ENCODE measurements at places on chromosomes 5 and 9. TPM values are rescaled to one million over a fixed set of nuclear protein-coding genes. Genes with fewer than 3 reads are reported as not detected.

BTNL8 gene
- 0.59 TPM for total RNA-seq

GLDC gene
- 0.39 TPM for total RNA-seq

NR5A1 gene
- total RNA-seq = not detected

PFN3 gene
- not detected for total RNA-seq

BAAT gene
- total RNA-seq = 0.20 TPM

SLC45A2 gene
- 0.82 TPM for total RNA-seq

OR13C8 gene
- total RNA-seq = not detected

UNC13B gene
- 14.6 TPM for total RNA-seq

PCDHB13 gene
- total RNA-seq = 5.0 TPM

DNA sequence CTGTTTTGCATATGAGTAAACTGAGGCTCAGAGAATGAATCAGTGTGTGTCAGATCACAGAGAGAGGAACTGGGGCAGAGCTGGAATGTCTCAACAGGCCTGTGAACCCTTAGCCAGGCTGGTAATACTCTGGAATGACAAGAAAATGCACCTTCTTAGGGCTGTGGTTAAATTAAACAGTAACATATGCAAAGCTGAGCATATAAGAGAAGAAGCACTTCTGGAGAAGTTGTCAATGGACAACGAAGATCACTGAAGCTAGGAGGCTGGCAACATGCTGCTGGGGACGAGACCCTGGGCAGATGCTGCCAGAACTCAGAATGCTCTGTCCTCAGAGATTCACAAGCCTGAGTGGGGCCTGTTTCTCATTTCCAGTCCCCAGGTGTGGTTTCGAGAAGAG, 64.6 kb upstream of the EPB41L4B start:
- DNase-seq = no peak

GRCh38 chr5:54062958-54063357, 247.4 kb downstream of the ARL15 start:
- DNase-seq = no peak

DNA sequence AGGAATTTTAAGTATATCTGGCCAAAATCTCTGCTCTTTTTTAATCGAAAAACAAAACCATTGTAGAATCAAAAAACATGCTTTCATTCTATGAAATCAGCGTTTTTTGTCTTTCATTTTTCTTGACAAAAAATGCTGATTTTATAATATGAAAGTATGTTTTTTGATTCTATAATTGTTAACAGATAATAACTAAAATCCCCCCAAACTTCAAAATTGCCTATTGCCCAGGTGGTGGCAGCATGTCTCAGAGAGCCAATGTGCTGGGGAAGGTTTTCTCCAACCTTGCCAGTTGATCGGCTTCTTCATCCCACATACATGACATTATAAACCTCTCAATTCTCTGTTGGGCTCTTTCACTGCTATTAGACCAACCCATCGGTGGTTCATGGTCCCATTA, 5.1 kb upstream of the SMIM15 start:
- no peak for DNase-seq

DNA sequence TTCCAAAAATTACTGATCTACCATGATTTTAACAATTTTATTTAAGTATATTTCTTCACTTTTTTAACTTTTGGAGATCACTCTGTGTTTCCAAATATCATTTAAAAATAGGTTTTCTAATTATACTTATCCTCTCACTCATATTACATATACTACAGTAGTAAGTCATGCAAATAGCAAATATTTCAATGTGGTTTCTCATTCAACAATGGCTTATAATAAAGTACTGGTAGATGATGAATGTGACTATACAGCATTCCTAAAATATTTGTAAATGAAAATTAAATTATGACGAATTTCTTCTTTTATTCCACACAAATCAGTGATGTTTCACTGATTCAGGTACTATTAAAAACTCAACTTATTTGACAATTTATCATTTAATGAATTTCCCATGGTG, 176.3 kb upstream of the MEF2C start:
- no peak for DNase-seq

DNA sequence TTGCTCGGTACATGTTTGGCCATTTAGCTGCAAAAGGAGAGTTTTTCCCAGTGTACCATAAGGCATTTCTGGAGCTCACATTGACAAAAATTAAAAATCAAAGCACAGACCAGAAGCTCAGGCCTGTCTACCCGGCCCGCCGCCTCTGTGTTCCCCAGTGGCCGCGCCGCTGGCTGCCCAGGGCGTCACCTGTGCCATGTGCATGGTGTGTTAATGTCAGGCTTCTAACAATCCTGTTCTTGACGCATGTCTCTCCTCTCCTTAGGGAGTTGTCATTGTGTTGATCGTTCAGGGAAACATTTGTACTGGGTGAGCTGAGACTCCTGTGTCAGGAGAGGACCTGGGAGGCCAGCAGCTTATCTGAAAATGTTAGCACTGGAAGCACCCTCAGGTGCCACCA, 9.6 kb upstream of the NTNG2 start:
- DNase-seq = no peak

DNA sequence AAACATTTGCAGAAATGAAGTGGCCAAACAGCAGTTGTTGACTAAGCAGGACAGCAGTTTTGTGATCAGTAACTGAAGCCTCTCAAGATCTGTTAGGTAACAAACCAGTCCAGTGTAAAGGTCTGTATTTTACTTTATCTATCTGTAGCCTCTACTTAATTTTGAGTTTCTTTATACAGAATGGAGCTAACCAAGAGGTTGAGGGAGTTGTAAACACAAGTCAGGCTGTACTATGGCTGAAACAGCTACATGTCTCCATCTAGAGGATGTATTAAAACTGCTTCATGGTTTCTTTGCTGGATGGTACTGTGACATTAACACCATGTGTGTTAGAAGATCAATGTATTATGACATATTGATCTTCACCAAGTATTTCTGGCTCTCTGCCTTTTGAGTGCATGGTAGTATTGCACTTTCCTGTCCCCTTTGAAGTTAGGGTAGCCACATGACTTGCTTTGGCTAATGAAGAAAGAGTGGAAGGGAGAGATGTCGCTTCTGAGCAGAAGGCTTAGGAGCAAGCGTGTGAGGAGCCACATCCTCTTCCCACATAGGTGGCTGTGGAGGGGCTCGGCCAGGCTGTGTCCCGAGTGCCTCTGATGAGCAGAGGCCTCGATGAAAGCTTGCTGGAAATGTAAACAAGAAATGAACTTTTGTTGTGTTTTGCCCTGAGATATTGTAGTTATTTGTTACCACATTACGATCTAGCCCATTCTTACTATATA, 105.6 kb upstream of the PCA3 start:
- DNase-seq = no peak

GRCh38 chr9:19516348-19516747, 107.5 kb downstream of the ACER2 start:
- DNase-seq = no peak

DNA sequence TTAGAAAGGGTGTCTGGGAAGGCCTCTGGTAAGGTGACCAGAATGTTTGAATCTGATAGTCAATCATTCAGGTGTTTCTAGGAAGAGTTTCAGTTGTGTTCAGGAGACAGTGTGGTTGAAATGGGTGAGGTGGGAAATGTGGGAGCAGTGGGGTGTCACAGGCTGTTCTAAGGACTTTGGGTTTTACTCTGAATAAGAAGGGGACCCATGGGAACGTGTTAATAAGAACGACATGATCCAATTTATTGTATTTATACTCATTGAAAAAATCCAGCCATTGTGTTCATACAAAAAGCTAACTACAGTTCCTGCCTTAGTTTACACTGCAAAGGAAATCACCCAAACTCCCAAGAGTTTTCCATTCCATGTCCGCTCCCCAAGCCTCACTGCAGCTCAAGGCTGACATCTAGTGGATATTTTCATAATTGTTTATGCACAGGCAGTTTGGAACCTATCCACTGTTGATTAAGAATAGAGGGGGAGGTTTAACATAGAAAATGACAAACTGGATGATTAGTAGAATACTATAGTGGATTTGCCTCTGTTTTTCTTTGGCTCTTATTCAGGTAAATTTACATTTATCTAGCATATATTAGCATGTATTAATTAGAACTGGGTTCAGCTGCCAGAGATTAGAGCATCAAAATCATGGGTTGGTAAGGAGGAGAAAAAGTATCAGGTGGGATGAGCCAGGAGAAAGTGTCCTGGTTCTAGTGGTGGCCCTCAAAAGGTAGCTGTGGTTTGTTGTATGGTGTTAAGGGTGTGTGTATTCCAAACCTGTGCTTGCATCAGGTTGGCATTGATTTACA, 17.7 kb downstream of the CAVIN4 start:
- DNase-seq = no peak

- DNase-seq = no peak
These were observed 100.0 kb upstream of the NREP start for GRCh38 chr5:111856876-111857466.

DNA sequence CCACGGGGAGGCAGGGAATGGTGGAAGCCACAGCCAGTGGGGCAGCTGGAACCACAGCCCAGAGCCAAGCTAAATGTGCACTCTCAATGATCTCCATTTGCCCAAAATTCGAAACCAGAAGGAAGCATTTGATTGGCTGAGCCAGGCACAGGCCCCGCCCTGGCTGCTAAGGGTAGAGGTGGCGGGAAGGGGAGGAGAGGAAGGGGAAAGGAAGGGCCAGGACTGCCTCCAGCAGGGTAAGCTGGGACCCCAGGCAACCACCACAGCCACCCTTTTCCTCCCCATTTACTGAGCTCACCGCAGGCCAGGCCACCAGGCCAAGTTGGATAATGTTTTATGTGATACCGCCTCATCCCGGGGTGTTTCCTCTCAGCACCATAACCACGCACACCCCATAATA, 100.3 kb upstream of the RAPGEF1 start:
- no peak for DNase-seq
